ENCODE measurements at places on chromosomes 1 and 21. TPM values are rescaled to one million over a fixed set of nuclear protein-coding genes. Genes with fewer than 3 reads are reported as not detected.

PADI4 gene
- 0.79 TPM for total RNA-seq

DAB1 gene
- total RNA-seq: not detected

SLC27A3 gene
- total RNA-seq: 8.3 TPM

MFSD2A gene
- total RNA-seq: 7.2 TPM

LYPD8 gene
- total RNA-seq: not detected

CLCA1 gene
- not detected for total RNA-seq

DNA sequence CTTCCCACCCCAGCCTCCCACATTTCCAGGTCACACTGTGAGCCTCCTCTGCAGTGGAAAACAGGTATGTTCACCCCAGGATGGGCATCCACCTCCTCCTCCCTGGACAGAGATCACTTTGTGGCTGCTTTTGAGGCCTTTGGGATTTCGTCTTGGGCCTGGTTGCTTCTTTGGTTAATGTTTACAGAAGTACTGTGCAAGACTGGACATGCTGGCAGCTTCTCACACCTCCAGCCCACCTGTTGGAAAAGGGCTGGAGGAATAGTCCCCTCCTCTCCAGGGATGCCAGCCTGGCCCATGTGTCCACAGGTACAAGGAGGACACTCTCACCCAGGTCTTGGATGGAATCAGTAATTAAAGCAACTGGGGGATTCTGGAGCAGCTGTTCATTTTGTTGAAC, 56.1 kb downstream of the KAZN start:
- H3K4me3 ChIP-seq: no peak overlapping the region
- H3K4me1 ChIP-seq: no peaks in the 10 kb centered on the region
- H3K27me3 ChIP-seq: no peaks in the 10 kb centered on the region
- H3K36me3 ChIP-seq: no peaks in the 10 kb centered on the region
- no peak overlapping the region for H3K27ac ChIP-seq
- DNase-seq: no peak

DNA sequence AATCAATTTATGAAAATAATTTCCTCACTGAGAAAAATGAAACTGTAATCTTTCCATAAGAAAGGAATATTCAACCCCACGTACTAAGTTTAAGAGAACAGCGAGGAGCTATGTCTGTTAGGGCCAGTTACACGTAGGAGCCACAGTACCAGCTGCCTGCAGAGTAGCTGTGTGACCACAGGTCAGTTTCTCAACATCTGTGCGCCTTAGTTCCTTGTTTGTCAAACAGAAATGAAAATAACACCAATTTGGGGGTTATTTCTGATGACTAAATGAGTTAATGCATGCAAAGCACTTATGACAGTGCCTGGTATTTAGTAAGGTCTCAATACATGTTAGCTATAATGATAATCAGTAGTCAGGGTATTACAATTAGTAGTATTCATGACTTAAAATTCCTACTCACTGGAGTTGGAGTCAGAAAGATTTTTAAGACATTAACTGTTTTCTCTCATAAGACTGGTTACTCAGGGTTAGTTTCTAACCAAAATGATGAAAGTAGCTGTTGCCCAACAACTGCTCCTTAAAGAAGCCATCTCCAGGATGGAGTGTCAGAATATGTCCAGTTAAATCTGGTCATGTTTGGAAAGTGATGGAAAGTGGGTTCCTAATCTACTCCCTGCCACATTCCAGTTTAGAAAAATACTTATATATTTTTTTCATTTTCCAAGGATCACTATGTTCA, 85.8 kb upstream of the ZNF648 start:
- H3K4me1 ChIP-seq: peaks cover 36% of the 10 kb centered on the region
- DNase-seq: no peak

- no peak overlapping the region for H3K4me3 ChIP-seq
- H3K4me1 ChIP-seq: no peaks in the 10 kb centered on the region
- peaks cover 15% of the 10 kb centered on the region for H3K27me3 ChIP-seq
- DNase-seq: no peak
Measured at GRCh38 chr1:34060187-34060730, 104.8 kb downstream of the CSMD2 start.

- H3K27me3 ChIP-seq: no peaks in the 10 kb centered on the region
- no peak for DNase-seq
- H3K4me3 ChIP-seq: peak overlapping the region; percentile 78
- H3K4me1 ChIP-seq: peaks cover 65% of the 10 kb centered on the region
Measured at GRCh38 chr21:42527127-42527488, 13.5 kb downstream of the SLC37A1 start.

DNA sequence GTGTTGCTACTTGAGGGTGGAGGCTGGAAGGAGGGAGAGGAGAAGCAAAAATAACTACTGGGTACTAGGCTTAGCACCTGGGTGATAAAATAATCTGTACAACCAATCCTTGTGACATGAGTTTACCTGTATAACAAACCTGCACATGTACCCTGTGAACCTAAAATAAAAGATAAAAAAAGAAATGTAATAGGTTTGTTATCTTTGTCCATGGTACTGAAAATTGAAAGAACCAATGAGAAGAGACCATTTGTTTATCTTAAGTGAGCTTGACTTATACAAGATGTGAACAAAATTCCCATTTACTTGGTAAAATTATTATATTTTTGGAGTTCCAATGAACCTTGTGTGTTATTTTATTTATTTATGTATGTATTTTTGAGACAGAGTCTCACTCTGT, 11.1 kb upstream of the USP25 start:
- H3K27ac ChIP-seq: no peak overlapping the region
- H3K4me1 ChIP-seq: no peaks in the 10 kb centered on the region
- H3K4me3 ChIP-seq: no peak overlapping the region
- H3K27me3 ChIP-seq: no peaks in the 10 kb centered on the region

DNA sequence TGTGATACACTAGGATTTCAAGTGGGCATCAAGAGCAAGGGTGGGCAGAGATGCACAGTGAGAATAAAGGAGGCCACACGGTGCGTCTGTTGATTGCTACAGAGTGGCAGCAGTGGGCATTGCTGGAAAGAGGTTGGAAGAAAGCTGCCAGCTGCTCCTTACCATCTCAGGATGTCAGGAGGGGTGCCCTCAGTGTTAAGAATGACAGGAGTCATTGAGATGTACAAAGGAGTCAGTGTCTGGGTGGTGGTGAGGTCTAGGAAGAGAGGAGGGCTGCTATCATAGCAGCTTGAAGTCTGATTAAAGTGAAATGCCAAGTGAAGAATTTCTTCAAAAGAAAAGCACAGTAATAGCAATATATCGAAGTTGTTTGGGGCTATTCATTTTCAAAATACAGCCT, 992.7 kb downstream of the TTLL7 start:
- no peaks in the 10 kb centered on the region for H3K36me3 ChIP-seq
- H3K4me3 ChIP-seq: no peak overlapping the region
- H3K27ac ChIP-seq: no peak overlapping the region
- H3K4me1 ChIP-seq: no peaks in the 10 kb centered on the region
- no peaks in the 10 kb centered on the region for H3K27me3 ChIP-seq

DNA sequence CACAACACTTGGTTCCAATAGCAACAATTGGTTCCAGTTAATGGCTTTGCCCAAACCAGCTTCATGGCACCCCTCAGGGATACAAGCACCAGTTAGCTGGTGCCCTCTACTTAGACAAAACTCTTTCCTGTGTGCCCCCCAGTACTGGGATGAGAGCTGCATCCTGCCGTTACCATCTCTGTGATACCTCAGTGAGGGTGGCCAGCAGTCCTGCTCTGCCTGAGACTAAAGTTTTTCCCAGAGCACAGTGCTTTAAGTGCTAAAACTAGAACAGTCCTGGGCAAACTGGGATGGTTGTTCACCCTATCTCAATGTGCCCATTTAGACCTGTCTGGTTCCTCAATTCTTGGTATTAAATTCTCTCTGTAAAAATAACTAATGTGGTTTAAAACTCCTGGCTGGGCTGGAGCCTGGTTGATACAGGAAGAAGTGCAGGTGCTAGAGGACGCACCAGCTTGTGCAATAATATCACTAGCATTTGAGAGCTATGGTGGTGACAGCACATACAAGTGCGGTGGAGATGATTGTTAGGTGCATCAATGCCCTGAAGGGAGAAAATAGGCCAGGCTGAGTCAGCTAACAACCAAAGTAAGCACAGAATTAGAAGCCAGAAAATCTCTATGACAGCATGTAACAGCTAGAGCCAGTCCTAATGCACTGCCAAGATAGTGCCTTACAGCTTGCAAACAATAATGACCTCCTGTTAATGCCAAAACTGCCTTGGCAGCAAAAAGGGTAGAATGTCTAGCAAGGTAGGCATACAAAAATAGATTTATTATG, 179.8 kb upstream of the GALNT2 start:
- peaks cover 1% of the 10 kb centered on the region for H3K36me3 ChIP-seq
- no peak for DNase-seq
- H3K27me3 ChIP-seq: peaks cover 18% of the 10 kb centered on the region
- no peak overlapping the region for H3K4me3 ChIP-seq
- H3K4me1 ChIP-seq: peaks cover 7% of the 10 kb centered on the region

GRCh38 chr1:157201767-157202166, 63.6 kb upstream of the ETV3 start:
- no peak for DNase-seq
- peaks cover 11% of the 10 kb centered on the region for H3K4me1 ChIP-seq
- H3K36me3 ChIP-seq: no peaks in the 10 kb centered on the region
- no peak overlapping the region for H3K27ac ChIP-seq
- H3K4me3 ChIP-seq: no peak overlapping the region

- peaks cover 18% of the 10 kb centered on the region for H3K4me1 ChIP-seq
- H3K27ac ChIP-seq: no peak overlapping the region
- DNase-seq: no peak
- H3K4me3 ChIP-seq: no peak overlapping the region
- H3K27me3 ChIP-seq: no peaks in the 10 kb centered on the region
- peaks cover 2% of the 10 kb centered on the region for H3K36me3 ChIP-seq
Measured at GRCh38 chr1:89767618-89768017, 53.2 kb upstream of the LRRC8D start.

DNA sequence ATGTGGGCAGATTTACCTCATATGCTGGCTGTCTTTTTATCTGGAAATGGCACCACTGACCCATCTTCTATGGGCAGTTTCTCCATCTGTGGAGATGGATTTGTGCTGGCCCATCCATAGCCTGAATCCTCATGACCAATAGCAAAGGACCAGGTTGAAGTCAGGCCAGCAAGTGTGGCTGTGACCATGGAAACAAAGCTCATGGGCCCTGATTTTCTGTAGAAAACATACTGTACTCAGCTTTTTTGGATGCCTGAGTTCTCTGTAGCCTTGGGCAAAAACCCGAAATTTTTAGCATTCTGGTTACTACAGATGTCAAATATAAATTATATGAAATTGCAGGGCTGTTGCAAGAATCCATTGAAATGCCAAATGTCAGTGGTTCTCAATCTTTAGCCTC, 155.0 kb downstream of the PLXNA2 start:
- DNase-seq: no peak
- H3K27me3 ChIP-seq: no peaks in the 10 kb centered on the region
- H3K27ac ChIP-seq: no peak overlapping the region
- H3K36me3 ChIP-seq: no peaks in the 10 kb centered on the region
- H3K4me1 ChIP-seq: peaks cover 29% of the 10 kb centered on the region

DNA sequence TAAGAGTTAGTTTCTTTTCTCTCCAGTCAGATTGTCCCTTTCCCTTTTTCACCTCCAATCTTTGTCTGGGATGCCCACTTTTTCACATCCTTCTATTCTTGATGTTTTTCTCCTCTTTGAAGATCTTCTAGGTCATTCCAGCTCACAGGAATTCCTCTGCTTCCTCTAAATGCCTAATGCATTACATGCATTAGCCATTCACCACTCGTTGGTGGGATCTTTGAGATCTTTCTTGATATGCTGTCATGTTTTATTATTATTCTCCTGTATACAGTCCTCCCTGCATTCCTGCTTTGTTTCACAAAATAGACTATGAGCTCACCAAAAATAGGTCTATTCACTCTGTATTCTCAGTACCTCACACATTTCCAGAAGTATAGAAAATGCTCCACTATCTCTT, 129.0 kb downstream of the LYPLAL1 start:
- no peaks in the 10 kb centered on the region for H3K4me1 ChIP-seq
- no peak overlapping the region for H3K4me3 ChIP-seq
- H3K36me3 ChIP-seq: peaks cover under 1% of the 10 kb centered on the region
- DNase-seq: no peak

DNA sequence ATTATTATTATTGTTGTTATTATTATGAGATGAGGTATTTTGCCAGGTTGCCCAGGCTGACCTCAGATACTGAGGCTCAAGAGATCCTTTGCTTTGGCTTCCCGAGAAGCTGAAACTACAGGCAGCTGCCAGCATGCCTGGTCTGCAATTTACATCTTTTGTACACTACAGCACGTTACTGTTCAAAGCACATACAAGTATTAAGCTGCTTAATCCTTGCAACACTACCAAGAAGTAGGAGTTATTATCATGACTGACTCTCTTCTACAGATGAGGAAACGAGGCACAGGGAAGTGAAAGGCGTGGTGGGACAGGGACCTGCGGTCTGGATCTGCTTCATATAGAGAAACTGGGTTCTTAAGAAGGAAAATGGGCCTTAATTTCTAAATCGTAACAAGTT, 11.6 kb downstream of the ERG start:
- H3K27ac ChIP-seq: no peak overlapping the region
- no peak overlapping the region for H3K4me3 ChIP-seq
- H3K4me1 ChIP-seq: no peaks in the 10 kb centered on the region
- H3K27me3 ChIP-seq: peaks cover 53% of the 10 kb centered on the region
- no peaks in the 10 kb centered on the region for H3K36me3 ChIP-seq

DNA sequence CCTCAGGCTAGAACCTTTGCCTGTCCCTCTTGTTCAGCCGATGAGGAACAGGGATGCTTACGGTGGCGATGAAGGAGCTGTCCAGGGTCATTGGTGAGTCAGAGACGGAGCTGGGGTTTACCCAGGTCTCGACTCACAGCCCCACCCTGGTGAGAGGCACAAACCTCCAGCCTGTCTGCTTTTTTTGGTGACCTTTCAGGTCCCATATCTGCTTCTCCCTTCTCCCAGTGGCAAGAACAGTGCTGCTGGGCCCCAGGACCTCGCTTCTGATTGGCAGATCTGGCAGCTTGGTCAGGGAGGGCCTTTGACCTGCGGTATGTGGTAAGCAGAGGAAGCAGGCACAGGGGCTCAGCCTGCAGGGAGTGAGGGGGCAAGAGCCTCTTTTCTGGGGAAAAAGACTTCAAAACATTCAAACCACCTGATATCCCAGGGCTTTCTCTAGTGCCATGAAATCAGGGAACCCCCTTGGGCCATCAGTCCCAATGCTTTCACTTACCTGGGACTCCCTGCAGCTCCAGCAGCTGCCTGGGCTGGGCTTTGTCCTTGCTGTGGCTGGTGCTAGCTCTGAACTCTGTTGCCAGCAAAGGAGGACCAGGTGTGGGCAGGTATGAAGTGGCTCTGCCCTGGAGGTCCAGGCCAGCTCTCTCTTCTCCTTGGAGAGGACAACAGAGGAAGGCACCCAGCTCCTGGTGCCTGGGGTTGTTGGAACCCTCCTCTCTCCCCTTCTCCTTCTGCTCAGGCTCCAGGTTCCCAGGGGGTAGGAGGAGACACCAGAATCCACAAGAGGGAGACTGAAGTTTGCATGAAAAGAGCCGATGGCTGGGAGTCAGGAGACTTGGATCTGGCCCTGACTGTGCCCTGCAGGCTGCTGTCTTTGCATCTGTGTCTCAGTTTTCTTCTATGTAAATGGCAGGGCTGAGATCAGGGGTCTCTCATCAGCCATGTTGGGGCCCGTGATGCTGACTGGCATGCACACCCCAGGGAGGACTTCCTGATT, 41.4 kb downstream of the TRIM62 start:
- H3K4me3 ChIP-seq: no peak overlapping the region
- H3K36me3 ChIP-seq: no peaks in the 10 kb centered on the region
- no peak for DNase-seq

- H3K4me3 ChIP-seq: peak overlapping the region; percentile 80
- H3K27ac ChIP-seq: peak overlapping the region; percentile 70
- peaks cover 6% of the 10 kb centered on the region for H3K27me3 ChIP-seq
- H3K4me1 ChIP-seq: peaks cover 27% of the 10 kb centered on the region
Measured at GRCh38 chr21:43362321-43362791, 64.6 kb downstream of the SIK1 start.

- no peak for DNase-seq
- no peaks in the 10 kb centered on the region for H3K4me1 ChIP-seq
- no peak overlapping the region for H3K27ac ChIP-seq
- no peak overlapping the region for H3K4me3 ChIP-seq
Measured at GRCh38 chr1:62184336-62184735, 10.3 kb upstream of the L1TD1 start.

All from activated T-cell treated with anti-CD3 and anti-CD28 coated beads, Interleukin-2, amount 50 U/mL, for 72 hours (primary cell).